Endothelial cell of umbilical vein (primary cell): ENCODE measurements at places on chromosomes 16 and 17. TPM values are rescaled to one million over a fixed set of nuclear protein-coding genes. Genes with fewer than 3 reads are reported as not detected.

POLR2A gene
- total RNA-seq = 145 and 151 TPM in 2 replicates

CCL7 gene
- total RNA-seq = not detected in 2 replicates

TCAP gene
- 0.78 and 0.93 TPM in 2 replicates for total RNA-seq

COPZ2 gene
- total RNA-seq = 12.5 and 16.3 TPM in 2 replicates

KRTAP4-16 gene
- not detected in 2 replicates for total RNA-seq

ST6GALNAC1 gene
- total RNA-seq = 0.55 TPM in 1 of 2 replicates, not detected in the other

GCGR gene
- total RNA-seq = not detected in 2 replicates
